BJ (cell line): ENCODE measurements at places on chromosomes 12 and 14. TPM values are rescaled to one million over a fixed set of nuclear protein-coding genes. Genes with fewer than 3 reads are reported as not detected.

ABCD2 gene
- not detected in 2 replicates for polyA plus RNA-seq

DDX11 gene
- polyA plus RNA-seq, result 8.5 and 12.8 TPM in 2 replicates

DNA sequence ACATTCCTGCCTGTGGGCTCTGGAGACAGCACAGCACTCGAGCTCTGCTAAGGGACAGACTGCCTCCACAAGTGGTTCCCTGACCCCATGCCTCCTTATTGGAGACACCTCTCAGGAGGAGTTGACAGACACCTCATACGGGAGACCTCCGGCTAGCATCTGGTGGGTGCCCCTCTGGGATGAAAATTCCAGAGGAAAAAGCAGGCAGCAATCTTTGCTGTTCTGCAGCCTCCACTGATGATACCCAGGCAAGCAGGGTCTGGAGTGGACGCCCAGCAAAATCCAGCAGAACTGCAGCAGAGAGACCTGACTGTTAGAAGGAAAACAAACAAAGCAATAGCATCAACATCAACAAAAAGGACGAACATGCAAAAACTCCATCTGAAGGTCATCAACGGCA lies 639.4 kb downstream of the SLC16A7 start:
- DNase-seq, result no peak

GRCh38 chr12:122517877-122518276 lies 8.9 kb downstream of the RSRC2 start:
- DNase-seq, result peak; percentile 71

DNA sequence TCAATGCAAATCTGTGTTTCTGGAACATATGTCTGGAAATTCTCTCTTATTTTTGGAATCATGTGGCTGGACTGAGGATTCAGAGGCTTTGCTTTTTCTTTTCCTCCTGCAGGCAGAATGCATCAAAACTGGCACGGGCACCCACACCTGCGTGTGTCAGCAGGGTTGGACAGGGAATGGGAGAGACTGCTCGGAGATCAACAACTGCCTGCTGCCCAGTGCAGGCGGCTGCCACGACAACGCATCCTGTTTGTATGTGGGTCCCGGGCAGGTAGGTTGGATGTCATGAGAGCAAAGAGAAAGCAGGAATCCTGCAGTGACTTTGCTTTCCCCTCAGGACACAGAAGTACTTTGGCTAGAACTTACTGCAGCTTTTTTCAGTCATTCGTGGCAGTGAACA lies 90.3 kb downstream of the STAB2 start:
- DNase-seq, result no peak

DNA sequence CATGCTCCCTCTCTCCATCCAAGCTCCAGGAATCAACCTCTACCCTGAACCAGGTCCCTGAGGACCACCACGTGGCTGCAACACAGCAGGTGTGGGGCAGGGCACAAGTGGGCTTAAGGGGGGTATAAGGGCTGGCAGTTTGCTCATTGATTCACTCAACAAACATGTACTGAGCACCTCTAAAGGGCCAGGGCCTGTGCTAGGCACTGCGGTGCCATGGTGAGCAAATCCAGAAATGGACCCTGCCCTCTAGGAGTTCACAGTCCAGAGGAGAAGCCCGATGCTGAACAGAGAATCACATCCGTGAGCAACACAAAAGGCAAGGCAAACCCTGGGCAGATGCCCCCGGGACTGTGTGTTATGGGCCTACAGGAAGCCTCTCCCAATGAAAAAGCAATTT lies 6.5 kb upstream of the AQP2 start:
- DNase-seq, result no peak

- DNase-seq, result no peak
These were observed 59.8 kb upstream of the MED13L start for GRCh38 chr12:116337312-116337711.
